Suprapubic skin (tissue), 4 donors: ENCODE measurements at places on chromosomes 5 and 9. TPM values are rescaled to one million over a fixed set of nuclear protein-coding genes. Genes with fewer than 3 reads are reported as not detected.

- DNase-seq, result no peak
These were observed 119.6 kb upstream of the FSTL4 start for GRCh38 chr5:133731951-133732350.

The IRX1 gene
- 7.9 TPM for total RNA-seq

GRCh38 chr9:117945286-117945685 is 241.1 kb downstream of the TLR4 start:
- no peak for DNase-seq

DNA sequence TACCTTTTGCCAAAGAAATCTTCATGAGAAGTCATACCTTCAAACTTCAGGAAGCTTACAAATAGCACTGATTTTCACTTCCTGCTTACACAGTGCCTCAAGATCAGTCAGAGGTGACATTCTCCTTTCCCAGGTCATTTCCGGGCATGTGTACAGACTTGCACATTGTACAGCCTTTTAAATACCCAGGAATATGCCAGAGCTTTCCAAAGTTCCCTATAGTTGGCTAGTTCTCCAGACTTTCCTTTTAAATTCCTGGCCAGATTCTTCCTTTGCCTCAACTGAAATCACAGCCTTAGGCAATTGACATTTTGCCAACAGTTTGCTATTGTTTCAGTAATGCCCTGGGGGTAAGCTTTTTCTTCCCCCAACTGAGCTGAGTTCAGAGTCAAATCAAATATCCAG is 47.2 kb downstream of the RFX3 start:
- DNase-seq, result no peak

DNA sequence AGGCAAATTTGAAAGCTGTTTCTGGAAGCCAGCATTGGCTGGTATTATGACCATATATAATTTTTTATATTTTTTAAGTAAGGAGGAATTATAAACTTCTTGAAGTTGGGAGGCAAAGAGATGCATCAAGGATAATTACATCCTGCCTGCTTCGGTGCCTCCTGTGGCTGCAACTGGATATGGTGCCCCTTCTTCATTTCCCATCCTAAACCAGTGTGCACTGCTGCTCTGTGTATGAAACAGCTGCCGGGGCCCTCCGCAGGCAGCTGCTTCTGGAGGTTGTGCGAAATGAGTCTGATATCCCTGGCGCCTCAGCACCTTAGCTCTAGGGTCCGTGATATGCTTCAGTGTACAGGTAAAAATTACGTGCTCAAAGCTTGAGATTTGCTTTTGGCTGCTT is 304.2 kb downstream of the ENC1 start:
- DNase-seq, result no peak

GRCh38 chr9:16718952-16719351 is 151.5 kb downstream of the BNC2 start:
- DNase-seq, result no peak

DNA sequence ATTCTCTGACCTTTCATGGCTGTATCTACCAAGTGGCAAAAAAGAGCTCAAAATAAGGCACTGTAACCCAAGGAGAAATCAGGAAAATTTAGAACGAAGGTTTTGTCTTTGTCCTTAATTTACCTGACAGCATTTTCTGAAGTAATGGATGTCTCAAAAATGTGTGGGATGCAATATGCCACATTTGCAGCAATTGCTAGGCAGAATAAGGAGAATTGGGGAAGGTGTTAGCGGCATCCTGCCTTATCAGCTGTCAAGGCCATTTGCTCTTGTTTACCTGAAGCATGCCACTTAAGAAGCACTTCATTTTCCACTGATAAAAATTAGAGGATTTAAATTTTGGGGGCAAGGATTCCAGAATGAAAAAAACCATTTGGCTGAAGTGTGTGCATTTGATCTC is 39.0 kb downstream of the PDE8B start:
- DNase-seq, result no peak

GRCh38 chr5:179912951-179913350 is 5.3 kb upstream of the TBC1D9B start:
- DNase-seq, result no peak

GRCh38 chr9:137268538-137269201 is 8.9 kb upstream of the TOR4A start:
- no peak for DNase-seq

The CCL27 gene
- total RNA-seq, result 169 TPM
